ENCODE measurements at places on chromosomes 13 and 19.

DNA sequence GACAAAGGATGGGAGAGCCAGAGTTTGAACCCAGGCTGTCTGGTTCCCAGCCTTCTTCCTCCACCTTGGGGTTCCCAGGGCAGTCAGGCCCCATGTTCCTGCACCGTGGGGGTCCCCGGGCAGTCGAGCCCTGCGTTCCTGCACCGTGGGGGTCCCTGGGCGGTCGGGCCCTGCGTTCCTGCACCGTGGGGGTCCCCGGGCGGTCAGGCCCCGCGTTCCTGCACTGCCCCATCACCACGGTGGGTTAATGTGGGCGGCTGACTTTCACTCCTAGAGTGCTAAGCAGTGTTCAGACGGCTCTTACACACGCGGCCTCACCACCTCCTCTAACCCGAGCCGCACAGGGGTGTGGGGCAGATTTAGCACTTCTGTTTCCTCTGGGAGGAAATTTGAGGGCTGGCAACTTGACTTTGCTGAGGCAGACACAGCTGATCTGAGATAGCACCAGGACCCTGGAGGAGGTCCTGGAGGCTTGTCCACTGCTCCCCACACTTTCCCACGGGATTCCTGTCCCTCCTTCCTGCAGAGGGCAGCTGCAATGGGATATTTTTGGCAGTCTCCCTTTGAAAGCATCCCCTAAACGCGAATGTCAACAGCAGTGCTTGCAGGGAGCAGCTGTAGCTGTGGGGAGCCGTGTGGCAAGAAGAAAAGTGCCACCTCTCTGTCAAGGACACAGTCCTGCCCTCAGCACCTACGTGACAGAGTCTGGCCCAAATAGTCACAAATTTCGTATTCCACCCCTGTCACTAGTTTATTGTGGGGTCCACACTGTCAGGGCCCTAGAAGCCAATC, 239.4 kb downstream of the TEX29 start:
- no peak for DNase-seq

- no peak for DNase-seq
These were observed 11.1 kb downstream of the FTL start for GRCh38 chr19:48975947-48976847.

DNA sequence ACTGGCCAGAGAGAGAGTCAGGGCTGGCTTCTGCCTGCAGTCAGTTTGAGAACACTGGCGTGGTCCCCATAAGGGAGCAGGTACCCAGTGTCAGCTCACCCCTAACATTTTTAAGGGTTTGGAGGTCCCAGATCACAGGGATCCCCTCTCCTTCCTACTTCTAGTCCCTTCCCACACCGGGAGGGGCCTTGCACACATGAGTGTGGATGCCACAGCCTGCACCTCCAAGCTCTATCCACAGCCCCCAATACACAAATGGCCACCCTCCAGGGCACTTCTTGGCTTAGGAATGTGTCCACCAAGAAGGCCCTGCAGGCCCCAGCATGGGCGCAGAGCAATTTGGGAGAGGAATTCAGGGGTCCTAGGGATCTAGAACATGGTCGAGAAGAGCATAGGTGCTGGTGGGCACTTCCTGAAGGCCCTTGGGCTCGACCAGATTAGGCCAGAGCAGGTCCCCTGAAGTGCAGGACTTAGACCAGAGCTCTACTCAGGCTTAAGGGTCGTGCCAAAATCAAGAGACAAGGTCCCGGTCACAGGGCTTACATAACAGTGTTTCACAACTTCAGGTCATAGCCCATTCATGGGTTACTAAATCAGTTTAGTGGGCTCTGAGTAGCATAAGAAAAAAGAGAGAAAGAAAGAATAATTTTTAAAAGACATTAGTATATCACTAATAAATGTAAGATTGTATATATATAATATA, 16.0 kb downstream of the FXYD5 start:
- no peak for DNase-seq

DNA sequence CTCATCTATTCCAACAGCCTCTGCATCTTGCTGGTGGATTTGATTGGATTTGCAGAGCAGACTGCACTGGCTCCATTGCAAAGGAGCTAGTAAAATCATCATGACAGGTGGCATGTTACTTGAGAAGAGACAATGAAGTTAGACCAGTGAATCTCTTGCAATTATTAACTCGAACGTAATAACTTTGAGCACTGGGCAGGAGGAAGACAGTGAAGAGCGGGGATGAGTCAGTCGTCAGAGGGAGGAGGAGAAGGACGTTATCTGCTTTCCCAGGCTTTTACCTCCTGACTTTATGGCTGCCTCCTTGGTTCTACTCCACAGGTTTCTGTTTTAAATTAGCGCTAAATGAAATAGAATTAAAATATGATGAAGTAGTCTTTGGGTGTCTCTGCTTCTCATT, 257.8 kb upstream of the IPO5 start:
- no peak for DNase-seq

DNA sequence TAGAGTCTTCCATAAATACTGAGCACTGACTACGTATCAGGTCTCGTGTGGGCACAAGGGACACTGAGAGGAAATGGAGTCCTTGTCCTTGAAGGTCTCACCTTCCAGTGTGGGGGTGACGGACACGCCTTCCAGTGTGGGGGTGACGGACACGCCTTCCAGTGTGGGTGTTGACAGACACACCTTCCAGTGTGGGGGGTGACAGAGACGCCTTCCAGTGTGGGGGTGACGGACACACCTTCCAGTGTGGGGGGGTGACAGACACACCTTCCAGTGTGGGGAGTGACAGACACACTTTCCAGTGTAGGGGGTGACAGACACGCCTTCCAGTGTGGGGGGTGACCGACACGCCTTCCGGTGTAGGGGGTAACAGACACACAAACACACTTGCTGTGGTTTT, 14.3 kb upstream of the EDDM13 start:
- DNase-seq: no peak

- DNase-seq: no peak
These were observed 719.8 kb downstream of the SLITRK1 start for GRCh38 chr13:83162493-83162892.

DNA sequence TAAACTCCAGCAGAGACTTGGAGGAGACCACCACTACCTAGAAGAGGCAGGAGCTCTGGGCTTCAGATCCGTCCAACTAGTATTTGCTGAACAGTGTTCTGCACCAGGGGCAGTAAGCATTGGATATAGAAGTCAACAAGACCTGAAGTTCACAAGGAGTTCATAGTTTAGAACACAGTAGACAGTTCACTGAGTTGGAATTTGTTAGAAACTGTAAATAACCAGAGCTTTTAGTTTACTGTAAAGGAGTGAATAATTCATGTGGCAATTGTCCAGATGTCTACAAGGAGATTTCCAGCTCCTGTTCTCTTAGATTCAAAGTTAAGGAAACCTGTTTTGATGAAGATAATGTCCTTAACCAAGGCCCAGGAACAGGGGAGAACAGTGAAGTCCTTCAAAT, 128.9 kb downstream of the COG6 start:
- DNase-seq: no peak

DNA sequence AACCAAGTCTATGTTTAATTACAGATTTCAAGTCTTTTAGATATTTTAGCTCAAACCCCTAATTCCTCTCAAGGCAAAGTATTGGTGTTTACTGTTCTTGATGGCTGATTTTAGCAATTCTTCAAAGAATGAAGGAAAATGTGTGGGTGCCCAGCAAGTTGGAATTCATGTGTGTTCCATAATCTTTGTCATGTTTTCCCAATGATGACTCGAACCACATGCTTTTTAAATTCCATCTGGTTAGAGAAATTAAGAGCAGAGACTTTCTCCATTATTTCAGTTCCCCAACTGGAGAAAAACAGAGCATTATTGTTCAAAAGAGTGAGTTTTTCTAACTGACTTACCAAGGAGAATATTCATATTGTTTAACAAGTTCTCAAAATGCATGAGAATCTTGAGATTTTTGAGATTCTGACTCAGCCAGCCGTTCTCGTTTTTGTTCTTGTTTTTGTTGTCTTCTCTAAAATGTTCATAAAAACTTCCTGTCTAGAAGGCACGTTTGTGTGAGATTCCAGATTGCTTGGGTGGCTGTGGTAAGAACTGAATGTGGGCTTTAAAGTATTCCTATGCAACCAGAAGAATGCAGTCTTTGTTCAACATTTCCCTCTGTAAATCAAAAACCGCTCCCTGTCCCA, 404.7 kb downstream of the IRS2 start:
- DNase-seq: no peak

DNA sequence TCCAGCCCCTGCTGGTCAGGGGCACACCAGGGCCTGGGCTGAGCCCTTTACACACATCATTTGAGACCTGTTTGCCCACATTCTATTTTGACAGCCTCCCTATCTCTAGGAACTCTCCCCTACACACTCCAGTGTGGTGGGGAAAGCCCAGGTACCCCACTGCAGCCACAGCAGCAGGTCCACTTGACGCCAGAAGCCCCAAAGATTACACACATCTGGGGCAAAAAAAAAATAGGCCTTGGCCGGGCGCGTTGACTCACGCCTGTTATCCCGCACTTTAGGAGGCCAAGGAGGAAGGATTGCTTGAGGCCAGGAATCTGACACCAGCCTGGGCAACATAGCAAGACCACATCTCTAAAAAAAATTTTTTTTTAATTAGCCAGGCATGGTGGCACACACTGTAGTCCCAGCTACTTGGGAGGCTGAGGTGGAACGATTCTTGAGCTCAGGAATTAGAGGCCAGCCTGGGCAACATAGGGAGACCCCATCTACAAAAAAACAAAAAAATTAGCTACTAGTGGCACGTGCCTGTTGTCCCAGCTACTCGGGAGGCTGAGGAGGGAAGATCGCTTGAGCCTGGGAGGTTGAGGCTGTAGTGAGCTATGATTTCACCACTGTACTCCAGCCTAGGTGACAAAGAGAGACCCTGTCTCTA, 18.0 kb upstream of the CD22 start:
- DNase-seq: no peak
